ENCODE measurements at places on chromosomes 12 and 14. TPM values are rescaled to one million over a fixed set of nuclear protein-coding genes. Genes with fewer than 3 reads are reported as not detected.

DNA sequence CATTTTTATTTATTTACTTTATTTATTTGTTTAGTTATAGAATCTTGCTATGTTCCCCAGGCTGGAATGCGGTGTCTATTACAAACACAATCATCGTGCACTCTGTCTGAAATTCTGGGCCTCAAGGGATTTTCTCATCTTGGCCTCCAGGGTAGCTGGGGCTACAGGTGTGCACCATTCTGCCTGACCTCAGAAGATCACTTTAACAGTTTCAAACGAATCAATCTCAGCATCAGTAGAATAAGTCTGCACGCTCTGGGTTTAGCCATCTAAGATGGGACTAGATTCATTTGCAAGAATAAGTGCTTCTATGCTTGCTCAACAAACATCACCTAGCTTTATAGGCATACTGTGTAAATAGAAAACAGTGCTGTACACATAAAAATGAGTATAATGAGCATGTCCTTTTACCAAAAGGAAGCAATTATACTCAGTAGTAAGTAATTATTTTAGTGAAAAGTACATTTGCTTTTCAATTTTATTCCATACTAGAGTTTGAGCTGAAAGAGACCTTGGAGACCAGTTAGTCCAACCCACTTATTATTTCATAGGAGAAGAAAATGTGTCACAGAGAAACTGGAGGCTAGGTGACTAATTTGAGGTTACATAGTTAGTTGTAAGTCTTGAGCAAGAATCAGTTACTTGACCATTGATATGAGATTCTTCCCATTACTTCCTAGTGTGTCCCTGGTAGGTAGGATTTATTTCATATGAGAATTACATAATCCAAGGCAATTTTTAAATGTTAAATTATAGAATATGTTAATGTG, 456.5 kb upstream of the LMO3 start:
- no peak for DNase-seq

- peak; percentile 83 for DNase-seq
These were observed 165.5 kb downstream of the SLC41A2 start for GRCh38 chr12:104792570-104792969.

GRCh38 chr12:112919121-112919520, 12.4 kb downstream of the OAS1 start:
- no peak for DNase-seq

DNA sequence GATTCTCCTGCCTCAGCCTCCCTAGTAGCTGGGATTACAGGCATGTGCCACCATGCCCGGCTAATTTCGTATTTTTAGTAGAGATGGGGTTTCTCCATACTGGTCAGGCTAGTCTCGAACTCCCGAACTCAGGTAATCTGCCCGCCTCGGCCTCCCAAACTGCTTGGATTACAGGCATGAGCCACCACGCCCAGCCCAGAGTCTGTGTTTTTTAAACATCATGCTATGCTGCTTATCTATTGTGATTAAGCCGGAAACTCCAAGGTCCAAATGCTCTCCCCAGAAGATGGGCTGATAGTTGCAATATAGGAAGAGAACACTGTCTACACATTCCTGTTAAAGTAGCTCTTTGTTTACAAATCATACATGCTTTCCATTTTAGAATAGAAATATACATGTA, 30.5 kb upstream of the MAX start:
- DNase-seq: no peak

DNA sequence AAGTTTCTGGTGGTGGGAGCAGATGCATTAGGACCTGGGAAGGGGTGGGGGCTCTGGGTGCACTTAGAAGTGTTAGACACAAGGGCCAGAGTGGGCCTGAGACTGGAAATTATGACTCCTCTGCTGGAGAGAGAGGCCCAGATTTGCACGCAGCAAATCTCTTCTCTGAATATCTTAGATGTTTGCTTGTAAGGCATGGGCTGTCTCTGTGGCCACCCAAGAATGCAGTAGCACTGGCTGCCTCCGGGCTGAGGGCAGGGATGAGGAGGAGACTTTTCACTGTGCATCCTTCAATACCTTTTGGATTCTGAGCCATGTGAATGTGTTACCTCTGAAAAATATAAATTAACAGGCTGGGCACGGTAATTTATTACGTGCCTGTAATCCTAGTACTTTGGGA, 14.0 kb upstream of the RABGGTA start:
- no peak for DNase-seq

DNA sequence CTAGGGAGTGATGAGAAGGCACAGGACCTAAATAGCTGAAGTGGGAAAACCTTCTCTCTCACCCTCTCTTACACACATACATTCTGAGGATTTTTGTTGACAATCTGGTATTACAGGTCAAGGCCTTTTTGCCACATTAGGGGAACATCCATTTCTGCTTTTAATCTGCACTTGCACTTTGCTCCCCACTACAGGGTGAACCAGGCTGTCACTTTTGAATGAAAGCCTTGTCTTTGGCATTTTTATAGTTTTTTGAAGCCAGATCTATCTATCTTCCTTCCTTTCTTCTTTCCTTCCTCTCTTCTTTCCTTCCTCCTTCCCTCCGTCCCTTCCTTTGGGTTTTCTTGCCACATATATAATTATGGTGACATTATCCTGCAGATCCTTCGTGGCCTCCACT, 165.9 kb upstream of the OTX2 start:
- no peak for DNase-seq

AMDHD1 gene
- not detected for polyA plus RNA-seq
